Activated CD8-positive, alpha-beta memory T cell treated with anti-CD3 and anti-CD28 coated beads for 4 hours (primary cell): ENCODE measurements at places on chromosomes 16 and 17.

GRCh38 chr16:27712251-27712711, 162.3 kb downstream of the KATNIP start:
- DNase-seq: no peak

GRCh38 chr16:59698346-59699020, 964.4 kb upstream of the GOT2 start:
- DNase-seq: no peak

DNA sequence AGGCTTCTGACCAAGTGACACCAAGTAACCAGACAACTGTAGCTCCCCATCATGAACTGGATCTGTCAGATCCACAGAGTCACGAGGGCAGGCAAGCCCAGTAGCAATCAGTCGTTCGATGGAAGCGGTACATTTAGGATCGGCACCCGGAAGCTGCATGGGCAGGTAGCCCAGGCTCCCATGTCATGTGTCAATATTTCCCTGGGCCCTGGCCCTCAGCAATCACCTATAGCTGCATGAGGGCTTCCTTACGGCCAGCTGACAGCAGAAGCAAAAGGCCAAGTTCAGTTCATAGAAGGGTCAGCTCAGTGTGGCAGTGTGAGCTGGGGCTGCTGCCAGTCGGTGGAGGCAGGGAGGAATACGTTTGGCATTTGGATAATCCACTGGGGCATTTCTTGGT, 31.8 kb downstream of the MRPS23 start:
- DNase-seq: no peak

GRCh38 chr16:81975637-81976036, 35.6 kb downstream of the SDR42E1 start:
- no peak for DNase-seq

DNA sequence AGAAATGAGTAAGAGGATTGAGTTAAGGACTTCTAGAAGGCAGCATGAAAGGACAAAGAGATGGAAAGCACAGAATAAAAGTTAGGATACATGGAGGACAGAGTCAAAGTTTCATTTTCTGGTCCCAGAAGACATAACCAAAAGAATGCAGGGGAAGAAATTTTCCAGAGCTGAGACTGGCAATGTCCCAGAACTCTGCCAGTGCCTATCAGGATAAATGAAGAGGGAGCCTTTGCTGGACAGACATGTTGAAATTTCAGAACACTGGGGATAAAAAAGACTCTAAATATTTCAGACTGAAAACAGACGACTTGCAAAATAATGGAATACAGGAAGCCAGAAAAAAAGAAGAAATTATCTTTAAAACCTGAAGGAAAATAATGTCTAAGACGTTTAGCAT, 55.7 kb downstream of the NT5M start:
- DNase-seq: no peak

GRCh38 chr17:6948562-6948961, 47.3 kb upstream of the ALOX12 start:
- DNase-seq: no peak

DNA sequence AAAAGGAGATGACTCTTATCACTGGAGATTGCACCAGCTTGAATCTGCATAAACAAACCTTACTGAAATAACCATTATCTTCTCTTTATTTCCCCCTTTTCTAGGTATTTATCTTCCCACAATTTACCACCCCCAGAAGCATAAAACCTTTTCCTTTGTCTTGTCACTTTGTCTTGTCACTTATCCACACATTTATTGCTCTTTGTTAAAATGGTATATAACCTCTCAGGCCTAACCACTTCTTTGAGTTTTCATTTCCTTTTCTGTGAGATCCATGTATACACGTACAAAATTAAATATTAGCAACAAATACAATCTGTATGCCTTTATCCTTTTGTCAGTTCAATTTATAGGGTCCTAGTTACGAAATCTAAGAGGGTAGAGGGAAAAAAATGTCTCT, 122.9 kb downstream of the CACNG3 start:
- no peak for DNase-seq

- peak; percentile 47 for DNase-seq
Measured at GRCh38 chr17:67421869-67422273, 44.8 kb downstream of the PITPNC1 start.

DNA sequence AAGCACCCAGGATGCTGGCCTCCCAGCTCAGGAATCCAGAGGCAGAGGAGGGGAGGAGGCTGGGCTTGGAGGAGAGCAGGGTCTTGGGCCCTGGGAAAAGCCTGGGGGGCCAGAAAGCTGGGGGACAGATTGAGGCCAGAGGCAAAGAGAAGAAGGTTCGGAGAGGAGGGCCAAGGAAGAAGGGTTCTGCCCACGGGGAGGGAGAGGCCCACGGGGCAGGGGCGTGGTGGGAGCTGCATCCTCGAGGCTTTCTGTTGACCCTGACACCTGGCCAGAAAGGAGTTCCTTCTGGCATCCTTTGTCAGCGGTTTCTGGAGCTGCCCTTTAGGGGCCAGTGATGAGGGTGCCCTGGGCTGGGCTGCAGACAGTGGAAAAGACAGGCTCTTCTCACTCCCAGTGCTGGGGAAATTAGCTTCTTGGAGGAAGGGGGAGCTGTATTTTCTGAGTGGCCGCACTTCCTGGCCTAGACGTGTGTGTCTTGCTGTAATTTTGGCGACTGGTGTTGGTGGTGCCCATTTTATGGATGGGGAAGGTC, 308.7 kb downstream of the SEC14L1 start:
- DNase-seq: no peak

DNA sequence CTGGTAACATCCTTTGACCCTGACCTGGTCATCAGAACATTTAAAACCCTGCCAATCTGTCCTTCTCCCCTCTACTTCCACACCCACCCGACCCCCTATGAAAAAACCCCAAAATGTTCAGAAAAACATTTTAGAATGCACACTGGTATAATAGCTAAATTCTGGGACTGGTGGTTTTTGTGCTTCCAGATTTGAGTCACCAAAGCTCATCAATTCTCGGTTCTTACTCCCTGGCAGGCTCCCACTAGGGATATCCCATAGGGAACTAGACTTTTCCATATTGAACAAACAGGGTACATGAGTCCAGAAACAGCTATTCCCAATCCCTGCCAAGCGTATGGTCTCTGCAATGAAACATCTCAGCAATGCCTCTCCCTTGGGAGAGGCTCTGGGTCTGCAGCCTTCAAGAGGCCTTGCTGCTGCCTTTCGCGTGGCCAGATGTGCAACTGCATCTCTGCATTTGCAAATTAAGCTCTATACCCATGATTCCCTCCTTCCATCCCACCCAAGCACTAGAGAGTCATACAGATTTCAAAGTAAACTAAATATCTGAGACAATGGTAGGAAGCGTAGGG, 67.7 kb downstream of the SMG6 start:
- no peak for DNase-seq

- DNase-seq: peak; percentile 13
Measured at GRCh38 chr16:84117494-84117843, 727 bp upstream of the MBTPS1 start.

DNA sequence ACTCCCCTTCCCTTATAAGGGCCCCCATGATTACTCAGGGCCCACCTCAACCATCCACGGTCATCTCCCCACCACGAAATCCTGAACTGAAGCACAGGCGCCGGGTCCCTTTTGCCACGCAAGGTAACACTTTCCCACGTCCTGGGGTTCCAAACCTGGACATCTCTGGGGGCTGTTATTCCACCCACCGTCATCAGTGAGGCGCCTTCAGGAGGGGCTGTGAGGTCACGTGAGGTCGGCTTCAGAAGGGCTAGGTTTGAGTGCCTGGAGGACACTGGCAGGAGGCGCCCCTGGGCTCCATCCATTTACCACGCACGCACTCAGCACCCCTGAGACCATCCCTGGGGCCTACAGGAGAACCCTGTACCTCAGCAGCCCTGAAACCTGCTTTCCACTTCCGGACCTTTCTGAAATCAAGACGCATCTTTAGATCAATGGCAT, 4.1 kb downstream of the CD2BP2 start:
- DNase-seq: no peak

DNA sequence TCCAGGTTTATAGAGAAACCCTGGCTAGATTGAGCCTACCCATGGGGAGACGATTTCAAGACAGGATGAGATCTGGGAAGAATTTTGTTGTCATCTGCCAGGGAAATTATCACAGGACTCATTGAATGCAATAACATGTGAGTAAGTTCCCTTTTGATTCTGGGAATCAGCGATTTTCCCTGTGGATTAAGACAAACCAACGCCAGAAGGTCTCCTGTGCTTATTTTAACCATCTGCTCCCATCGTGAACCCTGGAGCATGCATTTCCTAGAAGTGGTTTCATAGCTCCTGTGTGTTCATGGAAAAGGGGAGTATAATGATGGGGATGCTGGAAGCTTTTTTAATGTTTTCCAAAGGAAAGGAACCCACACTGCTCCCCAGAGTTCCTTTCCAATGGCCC, 21.0 kb upstream of the ARHGAP44 start:
- no peak for DNase-seq

- no peak for DNase-seq
Measured at GRCh38 chr17:37671824-37672547, 28.7 kb upstream of the DDX52 start.

DNA sequence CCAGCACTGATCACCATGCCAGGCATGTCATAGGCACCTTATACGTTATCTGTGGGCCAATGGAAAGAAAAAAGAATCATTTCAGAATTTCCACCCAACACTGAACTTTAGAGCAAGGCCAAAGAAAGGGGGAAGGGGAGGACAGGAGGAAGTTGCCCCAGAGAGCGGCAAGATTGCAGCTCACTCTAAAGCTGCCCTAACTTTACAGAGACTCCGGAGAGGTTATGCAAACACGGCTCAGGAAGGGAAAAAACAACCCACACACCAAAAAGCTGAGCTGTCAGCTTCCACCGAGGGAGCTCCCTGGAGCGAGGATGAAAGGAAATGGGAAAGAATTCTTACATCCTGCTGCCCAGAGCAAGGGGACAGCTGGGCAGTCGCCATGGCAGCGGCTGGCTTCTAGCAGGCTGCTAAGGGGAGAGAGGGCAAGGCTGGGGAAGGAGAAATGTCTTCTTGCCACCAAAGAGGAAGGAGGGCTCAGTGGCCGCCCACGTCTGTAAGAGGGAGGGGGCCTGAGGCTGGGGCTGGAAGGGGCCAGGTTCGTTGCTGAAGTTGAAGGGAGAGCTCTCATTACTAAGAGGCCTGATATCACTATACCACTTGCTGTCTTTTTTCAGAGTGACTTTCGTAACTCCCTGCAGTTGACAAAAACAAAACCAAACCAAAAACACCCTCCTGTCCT, 18.2 kb downstream of the COTL1 start:
- DNase-seq: no peak

- no peak for DNase-seq
Measured at GRCh38 chr16:64012166-64012565, 1109.7 kb downstream of the CDH11 start.

GRCh38 chr16:11533588-11533987, 53.1 kb downstream of the LITAF start:
- DNase-seq: no peak

GRCh38 chr17:72135546-72136325, 14.9 kb downstream of the SOX9 start:
- no peak for DNase-seq

GRCh38 chr17:42563143-42563509, 1.2 kb downstream of the COASY start:
- no peak for DNase-seq

- no peak for DNase-seq
Measured at GRCh38 chr16:2447920-2448583, 11.9 kb upstream of the TEDC2 start.

- DNase-seq: no peak
Measured at GRCh38 chr16:69328854-69329316, 1.5 kb downstream of the PDF start.

DNA sequence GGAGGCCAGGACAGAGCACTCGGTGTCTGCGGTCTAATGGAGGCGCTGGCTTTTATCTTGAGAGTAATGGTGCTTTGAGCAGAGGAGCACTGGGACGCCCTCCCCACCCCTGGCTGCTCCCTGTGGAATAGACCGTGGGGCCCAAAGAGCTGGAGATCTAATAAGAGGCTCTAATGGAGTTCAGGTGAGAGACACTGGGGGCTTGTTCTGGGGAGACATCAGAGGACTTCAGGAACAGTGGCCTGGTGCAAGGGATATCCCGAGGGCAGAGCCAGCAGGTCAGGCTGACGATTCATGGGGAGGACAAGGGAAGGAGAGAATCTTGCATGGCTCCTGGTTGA, 9.5 kb upstream of the KRT19 start:
- DNase-seq: no peak

- no peak for DNase-seq
Measured at GRCh38 chr17:4389079-4389478, 22.6 kb upstream of the UBE2G1 start.

GRCh38 chr17:41536741-41537613, 8.9 kb upstream of the KRT19 start:
- no peak for DNase-seq

DNA sequence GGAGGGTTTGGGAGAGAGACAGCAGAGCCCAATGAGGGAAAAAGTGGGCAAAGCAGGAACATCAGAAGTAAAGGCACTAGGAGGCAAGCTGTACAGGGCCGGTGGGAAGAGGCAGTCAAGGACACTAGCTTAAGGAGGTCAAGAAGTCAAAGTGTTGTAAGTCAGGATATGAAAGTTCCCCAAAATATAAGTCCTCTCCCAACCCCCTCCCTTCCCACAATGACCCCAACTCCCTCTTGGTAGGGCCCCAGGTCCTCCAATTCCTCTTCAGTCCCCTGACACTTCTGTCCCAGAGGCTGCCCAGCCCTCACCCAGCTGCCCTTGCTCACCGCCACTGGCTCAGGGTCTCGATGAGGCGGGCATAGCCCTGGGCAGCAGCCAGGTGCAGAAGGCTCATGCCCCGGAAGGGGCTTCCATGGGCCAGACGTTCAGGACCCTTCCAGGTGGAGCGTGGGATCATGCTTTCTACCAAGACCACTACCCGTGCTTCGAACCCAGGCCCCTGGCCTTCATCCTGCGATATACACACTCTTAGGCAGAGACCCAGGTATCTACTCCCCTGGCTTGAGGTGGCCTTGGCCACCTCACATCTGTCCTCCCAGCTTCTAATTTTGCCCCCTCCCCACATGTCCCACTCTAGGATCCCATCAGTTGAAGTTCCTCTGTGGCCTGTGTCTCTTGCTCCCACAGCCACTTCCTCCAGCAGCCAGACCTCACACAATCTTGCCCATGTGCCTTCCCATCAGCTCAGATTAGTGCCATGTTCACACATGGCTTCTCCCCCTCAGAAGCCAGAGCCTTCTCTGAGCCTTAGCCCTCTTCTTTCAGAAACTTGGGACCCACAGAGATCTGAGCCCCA, 5.9 kb upstream of the SPAG7 start:
- DNase-seq: no peak

DNA sequence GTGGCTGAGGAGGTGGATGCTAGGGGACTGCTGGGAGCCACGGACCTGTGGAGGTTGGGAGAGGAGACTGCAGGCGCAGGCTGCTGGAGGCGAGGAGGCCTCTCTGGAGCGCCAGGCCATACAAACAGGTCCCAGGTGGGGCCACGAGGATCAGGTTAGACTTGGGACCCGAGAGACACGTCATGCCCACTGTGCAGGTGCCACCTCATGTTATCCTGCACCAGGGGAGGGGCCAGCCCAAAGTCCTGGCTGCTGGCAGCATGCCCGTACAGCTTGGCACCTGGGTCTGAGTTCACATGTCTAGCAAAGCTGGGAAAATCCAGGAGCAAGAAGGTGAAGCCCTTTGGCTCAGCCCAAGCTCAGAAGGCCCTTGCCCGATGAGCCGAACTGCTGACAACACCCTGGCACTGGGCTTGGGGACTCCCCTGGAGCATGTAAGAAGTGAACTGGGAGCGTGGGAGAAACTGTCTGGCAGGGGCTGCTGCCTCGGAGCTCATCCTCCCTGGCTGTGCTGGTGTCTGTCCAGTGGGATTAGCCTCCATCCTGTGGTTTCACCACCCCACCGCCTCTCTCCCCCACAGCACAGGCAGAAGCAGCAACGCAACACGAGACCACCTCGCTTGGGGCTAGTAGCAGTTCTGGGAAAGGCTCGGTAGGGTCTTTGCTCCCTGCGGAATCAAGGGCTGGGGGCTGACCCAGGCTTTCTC, 5.3 kb downstream of the ARHGDIA start:
- DNase-seq: no peak
